ENCODE measurements at places on chromosomes 13 and 19.

DNA sequence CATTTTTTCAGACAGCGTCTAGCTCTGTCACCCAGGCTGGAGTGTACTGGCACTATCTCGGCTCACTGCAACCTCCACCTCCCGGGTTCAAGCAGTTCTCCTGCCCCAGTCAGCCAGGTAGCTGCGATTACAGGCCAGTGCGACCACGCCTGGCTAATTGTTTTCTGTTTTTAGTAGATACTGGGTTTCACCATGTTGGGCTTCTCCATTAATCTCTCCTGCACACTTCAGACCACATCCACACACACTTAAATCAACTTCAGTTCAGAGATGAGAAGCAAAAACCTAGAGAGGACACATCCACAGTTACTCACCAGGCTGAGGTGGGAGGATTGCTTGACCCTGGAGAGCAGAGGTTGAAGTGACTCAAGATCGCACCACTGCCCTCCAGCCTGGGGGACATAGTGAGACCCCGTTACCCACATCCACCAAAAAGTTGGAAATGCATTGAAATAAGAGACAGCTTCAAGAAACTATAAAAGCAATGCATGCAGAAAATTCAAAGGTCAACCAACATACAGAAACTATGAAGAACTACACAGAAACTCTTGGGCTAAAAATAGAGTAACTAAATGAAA is 42.3 kb downstream of the ZNF611 start:
- no peak for DNase-seq

GRCh38 chr19:20926796-20927195 is 3.7 kb downstream of the ZNF85 start:
- no peak for DNase-seq

GRCh38 chr13:19173752-19174151 is 7.9 kb downstream of the TUBA3C start:
- no peak for DNase-seq

- peak; percentile 29 for DNase-seq
These were observed 1.9 kb downstream of the TBC1D17 start for GRCh38 chr19:49879243-49879963.

DNA sequence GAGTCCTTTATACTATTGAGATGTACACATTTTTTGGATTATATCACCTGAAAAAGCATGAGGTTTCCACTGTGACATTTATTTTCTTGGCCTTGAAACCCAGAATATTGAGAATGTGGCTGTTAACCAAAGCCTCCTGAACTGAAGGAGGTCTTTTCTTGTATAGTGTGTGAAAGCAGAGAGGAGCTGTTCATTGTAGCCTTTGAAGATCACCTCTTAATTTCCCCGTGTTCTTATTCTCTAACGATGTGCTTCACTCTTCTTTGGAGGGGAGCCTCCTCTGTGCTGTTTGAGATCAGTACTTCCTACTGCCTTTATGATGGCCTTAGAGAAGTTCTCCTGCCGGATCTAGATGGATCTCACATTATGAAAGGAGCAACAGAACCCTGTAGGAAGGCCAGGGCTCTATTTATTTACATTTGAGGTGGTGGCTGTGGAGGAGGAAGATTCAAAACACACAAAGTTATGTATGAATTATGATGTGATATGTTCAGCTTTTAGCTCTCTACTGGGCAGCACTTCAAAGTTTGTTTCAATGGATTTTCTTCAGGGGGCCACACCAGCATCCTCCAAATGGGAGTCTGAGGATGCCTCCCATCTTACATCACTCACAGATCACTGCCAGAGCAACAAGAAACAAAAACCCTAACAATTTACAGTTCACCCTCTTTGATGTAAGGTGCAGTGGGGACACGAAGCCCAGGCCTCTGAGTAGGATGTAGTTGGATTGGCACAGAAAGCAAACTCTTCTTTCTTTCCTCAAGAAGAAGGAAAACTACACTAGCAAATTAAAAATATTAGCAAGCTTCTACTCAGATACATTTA is 322.3 kb downstream of the DLEU7 start:
- no peak for DNase-seq

DNA sequence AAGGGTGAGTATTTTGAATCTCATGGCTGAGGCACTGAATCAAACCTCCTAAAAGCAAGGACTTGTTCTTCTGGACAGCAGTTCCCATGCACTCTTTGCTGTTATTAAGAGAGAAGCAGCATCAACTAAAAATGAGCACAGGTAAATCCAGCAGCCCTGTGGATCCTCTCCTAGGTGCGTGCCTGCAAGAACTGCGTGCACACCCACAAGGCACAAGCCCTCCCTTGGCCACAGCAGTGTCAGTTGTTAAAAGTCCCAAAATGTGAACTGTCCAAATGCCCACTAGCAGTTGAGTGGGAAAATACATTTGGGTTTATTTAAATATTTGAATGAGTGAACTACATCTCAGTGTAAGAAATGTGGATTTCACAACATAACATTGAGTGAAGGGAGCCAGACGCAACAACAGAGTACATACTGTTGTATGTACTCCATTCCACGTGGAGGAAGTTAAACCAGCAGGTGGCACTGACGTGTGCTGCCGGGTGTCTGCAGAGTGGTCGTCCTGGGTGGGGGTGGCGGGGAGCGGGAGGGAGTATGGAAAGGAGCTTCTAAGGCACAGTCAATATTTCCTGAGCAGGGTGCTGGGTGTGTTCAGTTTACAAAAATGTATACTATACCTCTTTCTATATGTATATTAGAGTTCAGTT is 266.4 kb downstream of the NALCN start:
- no peak for DNase-seq

DNA sequence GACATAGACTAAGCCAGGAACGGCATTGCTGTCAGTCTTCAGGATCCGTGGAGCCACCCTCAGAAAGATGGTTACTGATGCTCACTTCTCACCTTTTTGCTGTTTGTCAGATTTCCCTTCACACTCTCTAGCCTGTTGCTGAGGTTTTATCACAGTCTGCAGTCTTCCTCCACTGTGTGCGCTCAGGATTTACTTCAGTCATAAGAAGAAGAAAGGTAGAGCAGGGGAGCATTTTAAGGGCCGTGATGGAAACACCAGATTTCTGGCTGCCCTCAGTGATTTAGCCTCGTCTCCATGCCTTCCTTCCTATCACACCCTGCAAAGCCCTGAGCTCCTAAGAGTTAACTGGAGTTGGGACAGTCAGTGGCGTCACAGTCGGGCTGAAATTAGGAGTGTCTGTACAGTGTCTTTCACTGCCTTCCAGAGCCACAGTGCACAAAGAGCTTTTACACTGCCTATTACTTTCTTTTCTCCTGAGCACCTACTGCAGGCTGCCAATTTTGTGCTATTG is 60.0 kb upstream of the GPR183 start:
- no peak for DNase-seq

DNA sequence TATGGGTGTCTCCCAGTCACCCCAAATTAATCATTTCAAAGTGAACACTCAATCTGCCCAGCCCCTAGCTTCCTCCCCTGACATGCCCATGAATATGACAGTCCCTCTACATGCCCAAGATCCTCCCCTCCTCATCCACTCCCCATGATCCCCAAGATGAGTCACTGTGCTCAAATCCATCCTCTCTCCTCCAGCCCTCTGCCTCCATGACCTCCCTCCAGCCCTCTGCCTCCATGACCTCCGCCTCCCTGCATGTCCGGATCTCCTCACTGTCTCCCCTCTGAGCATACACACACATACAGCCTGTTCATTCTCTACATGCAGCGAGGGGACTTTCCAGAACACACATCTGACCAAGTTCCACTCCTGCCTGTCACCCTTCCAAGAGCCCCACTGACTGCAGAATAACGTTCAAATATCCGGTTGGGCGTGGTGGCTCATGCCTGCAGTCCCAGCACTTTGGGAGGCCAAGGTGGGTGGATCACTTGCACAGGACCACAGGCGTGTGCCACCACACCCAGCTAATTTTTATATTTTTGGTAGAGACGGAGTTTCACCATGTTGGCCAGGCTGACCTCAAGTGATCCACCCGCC is 18.4 kb upstream of the FEM1A start:
- DNase-seq = no peak

DNA sequence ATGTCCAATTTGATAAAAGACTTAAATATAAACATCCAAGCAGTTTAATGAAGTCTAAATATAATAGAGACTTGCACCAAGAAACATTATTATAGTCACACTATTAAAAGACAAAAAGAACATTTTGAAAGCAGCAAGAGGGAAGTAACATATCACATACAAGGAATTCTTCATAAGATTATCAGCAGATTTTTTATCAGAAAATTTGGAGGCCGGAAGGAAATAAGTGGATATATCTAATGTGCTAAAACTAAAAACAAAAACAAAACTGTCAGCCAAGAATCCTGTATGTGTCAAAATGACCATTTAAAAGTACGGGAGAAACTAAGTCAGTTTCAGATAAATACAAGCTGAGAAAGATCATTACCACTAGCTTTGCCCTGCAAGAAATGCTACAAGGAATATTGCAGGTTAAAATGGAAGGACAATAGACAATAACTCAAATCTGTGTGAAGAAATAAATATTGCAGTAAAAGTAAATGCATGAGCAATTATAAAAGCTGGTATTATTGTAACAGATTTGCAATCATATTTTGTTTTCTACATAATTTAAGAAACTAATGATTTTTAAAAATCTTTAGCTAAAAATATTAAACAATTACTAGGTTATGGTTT is 1665.9 kb upstream of the PCDH20 start:
- DNase-seq = no peak

- DNase-seq = peak; percentile 84
These were observed 368.4 kb downstream of the KLF12 start for GRCh38 chr13:73765651-73766384.

DNA sequence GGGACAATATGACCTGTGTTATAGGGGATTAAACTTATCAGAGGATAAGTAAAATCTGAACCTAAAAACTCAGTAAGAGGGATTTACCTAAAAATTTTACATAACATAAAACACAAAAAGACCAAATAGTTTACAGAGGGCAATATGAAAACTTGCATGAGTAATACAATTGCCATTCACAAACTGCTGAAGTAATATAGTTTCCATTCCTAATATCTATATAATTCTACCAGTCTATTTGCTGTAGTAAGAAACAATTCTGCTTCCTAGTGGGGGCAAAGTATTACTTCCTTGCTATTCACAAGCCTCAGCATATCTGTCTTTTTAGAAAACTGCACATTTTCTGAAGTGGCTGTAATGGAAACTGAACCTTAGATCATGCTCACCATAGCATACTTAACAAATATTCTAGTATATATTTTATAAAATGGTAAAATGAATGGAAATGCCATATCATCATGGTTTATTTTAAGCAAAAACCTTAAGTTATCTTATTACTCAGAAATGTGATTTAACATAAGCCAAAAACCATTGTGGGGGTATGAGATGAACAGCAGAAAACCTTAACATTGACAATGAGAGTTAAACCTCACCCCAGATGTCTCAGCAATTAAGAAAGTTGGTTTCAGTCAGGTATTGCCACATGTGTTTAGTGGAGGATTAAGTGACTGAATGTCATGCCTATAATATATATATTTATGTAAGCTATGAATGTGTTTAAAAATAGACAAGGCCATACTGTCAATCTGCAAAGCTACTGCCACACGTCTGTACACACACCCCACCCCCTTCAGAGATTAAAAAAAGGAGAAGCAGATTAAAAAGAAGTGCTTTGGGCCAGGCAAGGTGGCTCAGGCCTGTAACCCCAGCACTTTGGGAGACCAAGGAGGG is 136.8 kb downstream of the MIPEP start:
- DNase-seq = no peak

GRCh38 chr13:97889803-97890202 is 63.7 kb upstream of the IPO5 start:
- no peak for DNase-seq

DNA sequence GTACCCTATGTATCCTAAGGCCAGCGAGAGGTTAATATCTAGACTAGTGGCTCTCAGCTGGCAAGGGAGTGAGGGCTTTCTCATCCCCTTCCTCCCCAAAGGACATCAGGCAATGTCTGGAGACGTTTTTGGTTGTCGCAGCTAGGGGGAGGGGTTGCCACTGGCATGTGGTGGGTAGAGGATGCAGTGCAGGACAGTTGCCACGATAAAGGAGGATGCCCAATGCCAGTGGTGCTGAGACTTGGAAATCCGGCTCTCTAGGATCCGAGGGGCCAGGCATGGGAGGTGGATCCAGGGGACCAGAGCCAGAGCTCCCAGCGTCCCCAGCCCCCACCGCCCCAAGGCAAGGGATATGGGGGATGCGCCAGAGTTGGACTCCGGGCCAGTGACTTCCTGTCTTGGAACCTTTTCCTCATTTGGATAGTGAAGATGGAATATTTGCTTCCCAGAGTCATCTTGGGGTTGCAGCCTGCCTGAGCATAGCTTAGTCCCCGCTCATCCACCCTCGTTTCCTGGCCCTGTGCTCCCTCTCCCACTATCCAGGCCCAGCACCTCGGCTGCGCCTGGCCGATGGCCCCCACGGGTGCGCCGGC is 4.9 kb downstream of the SSC5D start:
- no peak for DNase-seq

- no peak for DNase-seq
These were observed 110.0 kb downstream of the KCNRG start for GRCh38 chr13:50125304-50125553.

DNA sequence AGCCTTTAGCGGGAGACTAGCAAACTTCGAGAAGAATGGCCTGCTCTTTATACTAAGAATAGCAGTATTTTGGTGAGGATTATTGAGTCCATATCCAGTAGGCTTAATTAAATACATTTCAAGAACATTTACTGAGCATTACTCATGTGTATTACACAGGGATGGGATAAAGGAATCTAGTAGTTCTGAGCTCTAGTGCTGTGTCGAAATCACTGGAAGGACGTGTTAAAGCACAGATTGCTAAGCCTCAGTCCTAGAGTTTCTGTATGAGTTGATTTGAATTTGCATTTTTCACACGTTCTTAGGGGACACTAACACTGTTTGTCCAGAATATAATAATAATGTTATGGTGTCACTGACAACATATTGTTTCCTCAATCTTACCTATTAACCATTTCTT is 9.0 kb downstream of the ZNF302 start:
- DNase-seq = no peak

DNA sequence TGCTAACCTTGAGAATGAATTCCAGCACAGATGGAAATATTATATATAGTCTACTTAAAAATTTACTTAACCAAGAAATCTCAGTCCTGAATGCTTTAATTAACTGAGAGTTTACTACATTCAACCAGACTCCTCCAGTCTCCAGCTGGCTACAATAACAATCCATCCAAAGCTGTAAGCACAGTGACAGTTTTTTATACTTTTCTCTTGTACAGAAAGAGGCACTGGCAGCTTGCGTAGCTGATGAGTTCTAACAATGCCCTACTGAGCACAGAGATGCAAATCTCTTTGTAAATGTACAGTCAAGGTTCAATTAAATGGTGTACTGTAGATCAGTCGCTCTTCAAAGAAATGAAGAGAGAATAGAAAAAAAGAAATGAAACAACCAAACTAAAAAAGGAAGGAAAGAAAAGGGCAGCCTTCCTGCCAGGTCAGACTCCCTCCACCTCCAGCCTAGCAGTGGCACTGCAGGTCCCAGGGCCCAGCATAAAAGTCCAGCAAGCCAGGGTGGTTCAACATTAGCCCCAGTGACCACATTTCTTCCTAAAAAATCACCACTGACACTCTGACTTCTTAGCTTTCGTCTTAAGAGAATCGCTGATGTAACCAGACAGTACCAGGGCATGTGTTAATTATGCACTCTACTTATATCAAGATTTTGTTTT is 88.4 kb downstream of the SACS start:
- DNase-seq = no peak

All from activated CD4-positive, alpha-beta T cell treated with anti-CD3 and anti-CD28 coated beads, Interleukin-2, amount 10 ng/mL, durations not matched to agents 7 days and 5 days (primary cell).